Stimulated activated CD8-positive, alpha-beta memory T cell treated with anti-CD3 and anti-CD28 coated beads, Interleukin-4, amount 100 ng/mL, for 4 hours (primary cell): ENCODE measurements at places on chromosomes 2 and 18.

- DNase-seq = no peak
Measured at GRCh38 chr2:9263428-9263827, 56.8 kb downstream of the ASAP2 start.

DNA sequence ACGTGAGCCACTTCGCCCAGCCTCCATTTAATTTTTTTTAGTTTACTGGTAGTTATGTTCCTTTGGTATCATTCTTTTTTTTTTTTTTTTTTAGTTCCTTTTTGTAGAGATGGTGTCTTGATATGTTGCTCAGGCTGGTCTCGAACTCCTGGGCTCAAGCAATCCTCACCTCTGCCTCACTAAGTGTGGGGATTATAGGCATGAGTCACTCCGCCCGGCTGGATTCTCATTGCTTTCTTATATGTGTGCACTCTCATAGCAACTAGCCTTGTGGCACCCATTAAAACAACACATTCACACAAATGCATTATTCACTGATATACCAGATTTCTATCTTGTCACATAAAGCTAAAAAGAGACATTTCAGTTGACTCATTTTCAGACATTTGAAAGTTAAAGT is 4.2 kb downstream of the TTC27 start:
- DNase-seq = no peak

DNA sequence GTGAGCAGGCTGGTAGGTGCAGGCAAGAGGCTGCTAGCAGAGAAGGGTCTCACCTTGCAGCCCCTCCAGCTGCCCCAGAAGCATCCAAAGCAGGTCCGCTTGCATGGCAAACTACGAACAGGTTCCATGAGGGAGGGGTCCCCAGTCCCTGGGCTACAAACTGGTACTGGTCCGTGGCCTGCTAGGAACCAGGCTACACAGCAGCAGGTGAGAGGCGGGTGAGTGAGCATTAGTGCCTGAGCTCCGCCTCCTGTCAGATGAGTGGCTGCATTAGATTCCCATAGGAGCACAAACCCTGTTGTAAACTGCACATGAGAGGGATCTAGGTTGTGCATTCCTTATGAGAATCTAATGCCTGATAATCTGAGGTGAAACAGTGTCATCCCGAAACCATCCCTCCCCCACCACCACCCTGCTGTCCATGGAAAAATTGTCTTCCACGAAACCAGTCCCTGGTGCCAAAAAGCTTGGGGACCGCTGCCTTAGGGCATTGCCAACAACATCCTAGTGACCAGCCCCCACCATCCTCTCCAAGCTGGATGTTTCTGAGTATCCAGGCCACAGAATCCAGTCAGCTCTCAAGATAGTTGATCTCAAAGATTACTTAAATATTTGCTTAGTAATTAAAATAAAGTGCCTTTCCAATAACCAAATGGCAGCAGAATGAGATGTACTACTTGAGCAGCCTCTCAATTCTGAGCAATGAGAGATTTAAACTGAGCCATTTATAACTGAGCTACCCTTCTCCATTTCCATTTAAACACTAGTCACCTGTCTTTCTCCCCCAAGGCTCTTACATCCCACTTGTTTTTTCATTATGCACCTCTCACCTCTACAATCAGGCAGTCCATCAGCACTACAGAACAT is 32.4 kb downstream of the LRP2 start:
- no peak for DNase-seq

DNA sequence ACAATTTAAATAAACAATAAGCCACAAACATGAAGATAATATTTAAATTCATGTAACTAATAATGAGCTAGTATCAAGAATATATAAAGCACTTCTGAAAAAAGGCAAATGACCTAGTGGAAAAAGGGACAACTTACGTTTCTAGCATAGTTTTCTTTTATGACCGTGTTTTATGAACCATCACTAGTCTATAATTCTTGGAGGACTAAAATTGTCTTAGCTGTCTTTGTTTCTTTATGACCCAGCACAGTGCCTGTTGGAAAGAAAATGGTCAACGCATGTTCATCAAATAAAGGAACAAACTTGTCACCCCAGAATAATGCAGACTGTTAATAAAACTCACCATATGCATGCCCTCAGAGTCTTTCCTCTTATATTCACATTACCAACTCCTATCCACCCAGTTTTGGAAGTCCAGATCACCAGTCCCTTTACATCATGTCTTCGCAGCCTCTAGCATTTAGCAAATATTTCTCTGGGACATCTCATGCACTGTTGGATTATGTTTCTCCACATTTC is 57.4 kb upstream of the GRB14 start:
- no peak for DNase-seq

GRCh38 chr2:12766421-12766879 is 49.7 kb downstream of the TRIB2 start:
- no peak for DNase-seq

- no peak for DNase-seq
Measured at GRCh38 chr2:54964271-54964670, 86.0 kb downstream of the RTN4 start.
